ENCODE measurements at places on chromosomes 2 and 18. TPM values are rescaled to one million over a fixed set of nuclear protein-coding genes. Genes with fewer than 3 reads are reported as not detected.

DNA sequence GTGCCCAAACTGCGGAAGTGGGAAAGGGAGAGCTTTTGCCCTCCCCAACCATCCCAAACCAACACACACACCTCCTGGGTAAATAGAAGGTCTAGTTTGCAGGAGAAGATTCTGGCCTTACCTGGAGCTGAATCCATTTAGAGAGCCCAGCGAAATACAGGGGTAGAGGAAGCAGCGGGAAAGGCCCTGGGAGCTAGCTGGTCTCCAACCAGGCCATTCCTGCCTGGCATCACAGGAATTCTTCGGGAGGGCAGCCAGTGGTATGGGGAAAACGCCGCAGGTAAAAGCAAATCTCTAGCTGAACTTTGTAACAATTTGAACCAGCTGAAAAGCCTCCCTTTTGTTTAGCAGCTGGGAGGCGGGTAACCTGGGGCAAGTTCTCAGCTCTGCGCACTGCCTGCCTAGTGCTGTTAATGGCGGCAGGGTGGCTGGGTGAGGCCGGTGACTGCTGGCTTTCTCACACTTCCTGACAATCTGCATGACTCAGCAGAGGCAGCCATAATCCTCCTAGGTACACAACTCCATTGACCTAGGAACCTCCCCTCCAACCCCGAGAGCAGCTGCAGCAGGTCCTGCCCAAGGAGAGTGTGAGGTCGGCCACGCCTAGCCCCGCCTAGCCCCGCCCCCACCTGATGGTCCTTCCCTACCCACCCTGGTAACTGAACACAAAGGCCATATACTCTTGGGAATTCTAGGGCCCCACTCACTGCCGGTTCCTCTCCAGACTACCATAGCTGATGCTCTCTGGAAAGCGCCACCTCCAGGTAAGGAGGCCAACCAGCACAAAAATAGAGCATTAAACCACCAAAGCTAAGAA is 483.8 kb upstream of the REG3G start:
- peak; percentile 96 for DNase-seq

Gene ARHGEF33
- 0.09 TPM for total RNA-seq

DNA sequence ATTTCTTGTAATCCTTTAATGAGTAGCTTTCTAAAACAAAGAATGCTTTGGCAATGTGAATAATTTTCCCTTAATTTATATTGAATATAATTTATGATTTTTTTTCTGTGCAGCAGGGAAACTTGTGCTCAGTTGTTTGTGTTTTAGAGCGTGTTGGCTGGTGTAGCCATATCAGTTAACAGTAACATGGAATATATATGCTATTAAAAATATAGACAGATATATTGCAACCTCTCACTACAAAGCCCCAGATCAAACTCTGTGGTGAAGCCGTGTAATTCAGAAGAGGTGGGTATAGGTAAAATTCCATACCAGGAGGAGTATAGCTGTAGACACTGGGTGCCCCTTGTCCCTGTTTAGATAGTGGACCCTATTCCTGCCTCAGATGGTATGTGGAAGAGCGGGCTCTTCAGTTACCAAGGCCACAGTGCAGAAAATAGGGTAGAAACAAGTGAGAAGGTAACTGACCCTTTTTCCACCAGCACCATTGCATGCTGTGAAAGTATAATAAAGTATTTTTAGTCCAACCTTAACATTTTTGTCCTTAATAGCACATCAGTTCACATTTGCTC is 18.1 kb upstream of the RASGRP3 start:
- no peak for DNase-seq

DNA sequence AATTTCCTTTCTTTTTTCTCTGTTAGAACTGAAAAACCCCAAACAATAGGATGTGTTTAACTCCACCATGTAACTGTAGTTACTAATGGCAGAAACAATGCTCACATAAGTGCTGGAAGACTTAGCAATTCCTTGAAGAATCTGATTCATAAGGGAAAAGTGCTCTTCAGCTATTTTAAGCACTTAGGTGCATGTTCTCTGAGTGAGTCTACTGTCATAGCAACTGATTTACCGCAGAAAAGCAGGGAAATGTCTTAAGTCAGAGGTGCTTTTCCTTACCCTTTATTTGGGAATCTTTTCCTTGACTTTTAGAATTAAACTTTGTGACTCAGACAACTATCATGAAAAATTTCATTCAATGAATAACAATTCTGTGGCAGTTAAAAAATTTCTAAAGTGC is 65.4 kb upstream of the NABP1 start:
- peak; percentile 93 for DNase-seq

- DNase-seq = no peak
Measured at GRCh38 chr2:74194799-74195198, 3.6 kb upstream of the MTHFD2 start.
